Retina (tissue), 1 donor: ENCODE measurements at places on chromosomes 7 and 10.

DNA sequence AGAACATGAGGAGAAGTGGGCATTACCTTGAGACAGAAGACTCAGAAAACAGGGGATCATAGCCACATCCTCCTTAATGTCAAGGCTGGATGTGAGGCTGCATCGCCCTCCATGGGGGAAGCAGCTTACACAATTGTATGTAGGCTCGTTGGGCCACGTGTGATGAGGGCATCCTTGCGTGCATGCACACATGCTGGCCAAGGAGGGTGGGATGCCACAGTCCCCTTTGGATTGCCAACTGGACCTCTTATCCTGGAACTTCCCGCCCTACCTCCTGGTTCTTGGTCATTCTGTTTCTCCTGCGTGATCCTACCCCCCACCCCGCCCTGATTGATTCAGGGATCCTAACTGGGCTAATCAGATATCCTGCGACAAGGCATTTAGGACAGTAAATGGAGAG lies 102.0 kb downstream of the PRKAG2 start:
- no peak for DNase-seq

DNA sequence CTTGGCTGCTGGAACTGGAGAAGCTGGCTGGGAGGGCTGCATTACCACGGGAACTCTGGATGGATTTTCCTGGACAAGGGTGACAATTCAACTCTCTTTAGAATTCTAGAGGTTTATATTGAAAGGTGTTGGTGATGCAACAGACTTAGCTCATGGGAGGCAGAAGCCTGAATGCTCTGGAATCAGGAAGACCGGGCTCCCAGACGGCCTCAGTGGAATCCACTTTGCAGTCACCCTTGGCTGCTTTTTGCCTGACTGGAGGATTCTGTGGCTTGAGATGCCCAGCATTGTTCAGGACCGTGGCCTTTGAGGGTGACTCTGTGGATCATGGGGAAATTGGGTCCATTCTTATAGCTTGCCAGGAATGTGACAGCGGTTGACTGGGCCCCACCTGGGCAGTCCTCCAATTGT lies 32.3 kb downstream of the PYROXD2 start:
- DNase-seq, result no peak

- no peak for DNase-seq
Observed at GRCh38 chr10:116141246-116141645, 131.8 kb downstream of the GFRA1 start.

DNA sequence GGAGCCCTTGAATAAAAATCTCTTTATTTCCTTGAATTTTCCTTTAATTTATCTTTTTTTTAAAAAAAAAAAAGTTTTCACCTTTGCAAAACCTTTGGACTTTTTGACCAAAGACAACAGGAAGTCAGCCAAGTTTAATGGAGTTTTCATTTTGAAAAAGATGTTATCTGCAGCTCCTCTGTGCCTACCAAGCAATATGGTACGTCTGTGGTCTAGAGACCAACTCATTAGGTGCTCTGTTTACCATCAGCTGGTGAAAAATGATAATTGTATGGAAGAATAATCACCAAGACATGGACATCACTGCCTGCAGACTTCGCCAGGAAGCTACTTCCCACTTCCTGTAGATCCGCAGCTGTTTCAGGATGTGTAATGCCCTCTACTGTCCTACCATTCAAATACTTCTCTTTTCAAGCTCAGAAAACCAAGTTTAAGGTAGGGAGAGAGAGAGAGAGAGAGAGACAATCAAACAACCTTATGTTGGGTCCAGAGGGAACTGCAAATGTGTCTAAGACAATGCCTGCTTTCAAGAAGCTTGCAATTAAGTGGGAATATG lies 18.7 kb downstream of the PLXNA4 start:
- no peak for DNase-seq

- DNase-seq, result no peak
Observed at GRCh38 chr7:13489386-13489785, 500.1 kb downstream of the ETV1 start.

DNA sequence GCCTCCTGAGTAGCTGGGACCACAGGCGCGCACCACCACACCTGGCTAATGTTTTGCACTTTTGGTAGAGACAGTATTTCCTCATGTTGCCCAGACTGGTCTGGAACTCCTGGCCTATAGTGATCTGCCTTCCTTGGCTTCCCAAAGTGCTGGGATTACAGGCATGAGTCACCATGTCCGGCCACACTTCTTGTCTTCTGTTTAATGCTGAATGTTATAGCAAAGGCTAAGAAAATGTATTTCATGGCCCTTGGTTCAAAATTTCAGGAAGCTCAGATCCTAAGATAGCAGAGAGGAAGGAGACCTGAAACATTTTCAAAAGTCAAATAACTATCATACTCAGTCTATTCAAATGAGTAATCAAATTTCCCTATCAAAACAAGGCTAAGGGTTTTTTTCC lies 229.6 kb downstream of the BAMBI start:
- DNase-seq, result no peak

DNA sequence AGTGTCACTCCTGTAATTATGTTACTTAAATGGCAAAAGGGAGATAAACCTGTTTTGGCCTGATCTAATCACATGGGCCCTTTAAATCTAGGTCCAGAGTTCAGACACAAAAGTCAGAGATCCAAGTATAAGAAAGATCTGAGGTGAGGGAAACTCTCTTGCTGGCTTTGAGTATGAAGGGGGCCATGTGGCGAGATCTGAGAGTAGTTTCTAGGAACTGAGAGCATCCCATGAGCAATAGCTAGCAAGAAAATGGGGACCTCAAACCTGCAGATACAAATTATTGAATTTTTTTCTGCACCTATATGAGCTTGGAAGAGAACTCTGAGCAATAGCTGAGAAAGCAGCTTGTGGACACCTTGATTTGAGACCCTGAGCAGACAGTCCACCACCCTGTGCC lies 27.6 kb downstream of the ANKRD7 start:
- DNase-seq, result no peak

DNA sequence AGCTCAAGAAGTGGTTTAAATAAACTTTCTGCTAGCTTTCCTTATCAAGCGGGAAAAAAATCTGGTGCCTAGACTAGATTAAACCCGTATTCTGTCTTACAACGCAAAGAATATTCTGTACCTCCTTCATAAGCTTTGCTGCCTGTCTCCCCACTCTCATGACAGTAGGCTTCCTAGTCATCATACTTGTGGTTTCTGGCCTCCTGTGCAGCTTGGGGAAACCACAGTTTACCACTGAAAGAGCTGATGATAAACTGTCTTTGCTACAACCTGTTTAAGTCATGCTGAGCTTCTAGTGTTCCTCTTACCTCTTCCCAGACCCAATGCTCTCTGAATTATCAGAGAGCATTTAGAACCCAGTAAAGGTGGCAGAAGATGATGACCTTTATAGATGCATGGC lies 55.0 kb downstream of the PODXL start:
- DNase-seq, result no peak

- no peak for DNase-seq
Observed at GRCh38 chr10:62681211-62681940, 123.1 kb upstream of the ADO start.

DNA sequence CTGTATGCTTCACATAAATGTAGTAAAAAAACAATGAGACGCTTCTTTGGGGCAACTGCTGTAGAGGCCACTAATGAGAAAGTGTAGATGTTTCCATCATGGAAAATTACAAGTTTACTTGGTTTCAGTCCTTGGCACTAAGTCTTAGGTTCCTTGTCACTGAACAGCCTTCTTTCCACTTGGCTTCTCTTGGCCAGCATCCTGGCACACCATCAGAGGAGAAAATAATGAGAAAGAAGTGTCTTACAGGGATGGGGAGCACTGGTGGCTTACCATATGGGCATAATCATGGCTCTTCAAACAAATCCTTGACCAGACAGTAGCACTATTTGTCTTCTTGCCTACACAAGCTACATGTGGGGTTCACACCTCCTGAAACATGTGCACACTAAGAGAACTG lies 22.5 kb upstream of the SH3PXD2A start:
- DNase-seq, result no peak

DNA sequence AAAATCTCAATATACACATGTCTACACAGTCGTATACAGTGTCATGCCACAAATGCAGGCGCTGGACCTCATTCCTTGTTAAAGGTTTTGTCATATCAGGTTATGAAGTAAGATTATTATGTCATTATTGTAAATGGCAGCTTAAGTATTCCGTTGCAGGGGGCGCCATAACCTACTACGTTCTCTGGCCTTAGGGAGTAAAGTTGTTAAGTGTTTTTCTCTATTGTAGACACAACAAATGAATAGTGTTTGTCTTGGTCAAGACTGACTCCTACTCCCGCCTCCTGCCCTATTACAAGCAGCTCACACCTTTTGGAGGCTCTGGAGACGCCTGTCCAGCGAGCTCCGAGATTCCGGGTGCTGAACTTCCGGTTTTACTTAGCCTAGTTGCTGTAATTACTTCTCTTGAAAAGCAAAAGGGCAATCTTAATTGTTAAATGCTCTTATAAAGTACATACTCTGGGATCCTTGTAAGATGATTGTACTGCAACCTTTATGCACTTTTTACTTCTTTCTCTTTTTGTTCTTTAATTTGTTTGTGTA lies 994 bp downstream of the GATAD1 start:
- peak; percentile 54 for DNase-seq

DNA sequence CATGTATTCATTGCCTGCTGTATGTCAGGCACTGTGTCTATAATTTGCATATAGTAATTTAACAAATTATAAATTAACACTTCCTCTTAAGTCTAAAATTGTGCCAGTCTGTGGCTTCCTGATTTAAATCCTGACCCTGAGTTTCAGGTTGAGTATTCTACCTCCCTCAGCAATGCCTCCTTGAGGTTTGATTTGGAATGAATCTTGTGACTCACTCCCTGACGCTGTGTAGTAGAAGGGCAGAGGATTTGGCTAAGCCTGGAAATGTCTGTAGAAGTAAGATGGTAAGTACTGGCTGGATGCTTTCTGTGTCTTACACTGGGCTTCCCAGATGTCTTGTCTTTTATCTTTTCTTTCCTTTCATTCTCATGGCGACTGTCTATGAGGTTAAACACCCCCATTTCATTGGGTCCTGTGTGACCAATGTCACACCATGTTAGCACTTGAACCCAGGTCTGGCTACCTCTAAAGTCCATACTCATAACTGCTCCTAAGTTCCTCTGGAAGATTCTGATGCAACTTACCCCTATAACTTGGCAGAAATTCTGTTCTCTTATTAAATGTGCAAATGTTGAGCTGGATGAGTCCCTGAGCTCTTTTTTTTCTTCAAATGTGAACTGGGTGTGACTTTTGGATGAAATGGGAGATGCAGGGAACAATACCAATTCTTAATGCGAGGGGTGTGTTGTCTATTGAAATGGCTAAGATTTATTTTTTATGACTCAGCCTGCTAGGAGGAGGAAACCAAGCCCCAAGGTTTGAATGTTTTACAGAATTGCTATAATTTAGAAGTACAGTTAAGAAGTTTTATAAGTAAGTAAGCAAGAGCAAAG lies 48.5 kb downstream of the PLCE1 start:
- DNase-seq, result no peak

GRCh38 chr10:97915346-97916131 lies 65.9 kb downstream of the GOLGA7B start:
- DNase-seq, result peak; percentile 31

- no peak for DNase-seq
Observed at GRCh38 chr7:73904219-73905137, 43.5 kb downstream of the TMEM270 start.

- peak; percentile 62 for DNase-seq
Observed at GRCh38 chr10:21292763-21293517, 232.5 kb downstream of the SKIDA1 start.

GRCh38 chr10:102322914-102323313 lies 72.6 kb upstream of the NFKB2 start:
- no peak for DNase-seq

GRCh38 chr7:4712281-4713182 lies 30.4 kb downstream of the FOXK1 start:
- peak; percentile 56 for DNase-seq

DNA sequence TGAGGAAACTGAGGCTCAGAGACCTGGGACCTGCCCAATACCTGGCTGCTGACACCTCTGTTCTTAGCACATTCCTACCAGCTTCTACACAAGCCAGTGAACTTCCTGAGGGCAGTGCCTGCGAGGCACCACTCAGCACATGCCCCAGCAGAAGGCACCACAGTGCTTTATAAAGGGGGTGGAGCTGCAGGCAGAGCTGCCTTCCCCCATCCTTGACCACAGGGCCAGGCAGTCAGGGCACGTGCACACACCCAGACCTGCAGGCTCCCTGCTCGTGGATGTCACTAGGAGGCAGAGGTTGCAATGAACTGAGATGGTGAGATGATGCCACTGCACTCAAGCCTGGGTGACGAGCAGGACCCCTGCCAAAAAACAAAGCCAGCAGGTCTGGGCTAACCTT lies 39.2 kb upstream of the TUBB8 start:
- DNase-seq, result no peak

- no peak for DNase-seq
Observed at GRCh38 chr10:21363092-21363730, 162.3 kb downstream of the SKIDA1 start.

GRCh38 chr7:70071766-70072165 lies 473.5 kb downstream of the AUTS2 start:
- DNase-seq, result peak; percentile 32

DNA sequence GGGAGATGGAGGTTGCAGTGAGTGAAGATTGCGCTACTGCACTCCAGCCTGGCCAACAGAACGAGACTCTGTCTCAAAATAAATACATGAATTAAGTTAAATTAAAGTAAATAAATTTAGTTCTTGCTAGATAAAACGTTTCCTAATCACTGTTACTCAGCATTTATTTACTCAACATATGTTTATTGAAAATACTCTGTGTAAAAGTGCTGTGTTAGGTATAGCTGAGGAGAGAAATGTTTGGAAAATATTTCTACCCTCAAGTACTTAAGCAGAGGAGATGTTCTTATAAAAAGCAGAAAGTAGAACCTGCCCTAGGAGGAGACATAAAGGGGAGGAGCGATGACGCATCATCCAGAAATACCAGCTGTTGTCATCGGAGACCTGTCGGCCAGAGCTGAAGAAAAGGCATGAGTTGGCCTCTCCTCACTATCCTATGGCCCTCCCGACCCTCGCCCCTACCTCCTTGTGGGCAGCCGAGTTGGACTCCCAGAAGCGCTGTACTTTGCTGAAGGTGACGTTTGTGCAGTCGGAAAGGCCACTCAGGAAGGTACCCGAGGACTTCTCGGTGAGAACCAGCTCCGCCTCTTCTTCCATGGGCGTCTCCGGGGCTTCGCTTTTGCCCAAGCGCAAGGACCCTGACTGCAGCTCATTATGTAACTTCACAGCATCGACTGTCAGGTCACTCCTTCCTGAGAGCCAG lies 1.1 kb downstream of the RRP12 start:
- DNase-seq, result peak; percentile 22

DNA sequence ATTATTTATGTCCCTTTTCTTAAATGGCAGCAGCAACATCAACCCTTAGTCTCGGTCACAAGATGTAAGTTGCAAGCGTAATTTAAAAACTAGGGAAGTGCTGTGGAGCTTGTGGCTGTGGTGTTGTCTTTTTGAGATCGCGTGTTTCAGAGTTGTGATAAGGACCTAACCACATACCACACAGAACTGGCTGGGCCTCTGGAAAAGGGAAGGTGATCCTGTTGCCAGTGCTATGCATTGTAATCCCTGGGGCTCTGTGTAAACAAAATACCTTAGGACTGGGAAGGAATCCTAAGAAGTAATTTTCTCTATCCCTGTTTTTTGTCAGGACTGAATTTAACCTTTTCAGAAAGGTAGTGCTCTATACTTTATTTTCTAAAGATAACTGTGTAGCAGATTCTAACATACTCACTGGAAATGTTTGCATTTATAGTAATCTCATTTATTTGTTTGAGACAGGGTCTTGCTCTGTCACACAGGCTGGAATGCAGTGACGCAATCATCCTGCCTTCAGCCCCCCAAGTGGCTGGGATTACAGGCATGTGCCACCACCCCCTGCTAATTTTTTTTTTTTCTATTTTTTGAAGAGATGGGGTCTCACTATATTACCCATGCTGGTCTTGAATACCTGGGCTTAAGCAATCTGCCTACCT lies 60.4 kb downstream of the INPP5F start:
- no peak for DNase-seq
